ENCODE measurements at places on chromosomes 16 and 17.

DNA sequence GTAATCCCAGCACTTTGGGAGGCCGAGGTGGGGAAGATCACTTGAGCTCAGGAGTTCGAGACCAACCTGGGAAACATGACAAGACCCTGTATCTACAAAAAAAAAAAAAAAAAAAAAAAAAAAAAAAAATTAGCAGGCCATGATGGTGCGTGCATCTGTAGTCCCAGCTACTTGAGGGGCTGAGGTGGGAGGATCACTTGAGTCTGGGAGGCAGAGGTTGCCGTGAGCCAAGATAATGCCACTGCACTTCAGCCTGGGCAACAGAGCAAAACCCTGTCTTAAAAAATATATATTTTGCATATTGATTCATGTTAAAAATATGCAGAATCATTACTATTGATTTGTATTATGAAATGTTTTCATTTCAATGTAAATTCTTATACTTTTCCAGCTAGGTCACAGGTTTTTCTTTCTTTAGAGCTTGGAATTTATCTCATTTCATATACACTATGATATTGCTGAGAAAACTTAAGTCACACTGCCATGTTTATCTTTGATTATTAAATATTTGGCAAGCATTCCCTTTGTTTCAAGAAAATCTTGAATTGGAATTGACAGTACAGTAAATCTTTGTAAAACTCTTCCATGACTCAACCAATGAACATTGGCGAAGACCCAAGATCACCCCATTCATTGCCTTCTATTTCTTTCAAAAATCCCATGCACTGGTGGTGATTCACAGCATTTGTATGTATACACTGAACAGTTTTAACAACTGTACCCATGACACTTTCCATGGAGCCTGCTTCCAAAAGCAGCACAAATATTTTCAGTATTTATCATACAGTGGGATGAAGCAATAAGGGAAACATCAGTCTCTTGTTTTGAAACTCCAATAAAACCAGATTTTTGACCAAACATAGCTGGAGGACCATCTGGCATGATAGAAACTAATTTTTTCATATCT lies 83.5 kb upstream of the TNRC6A start:
- no peak for DNase-seq

- DNase-seq = no peak
Observed at GRCh38 chr17:51992864-51993416, 165.6 kb downstream of the CA10 start.

- no peak for DNase-seq
Observed at GRCh38 chr16:81465375-81465943, 20.9 kb downstream of the CMIP start.

GRCh38 chr17:48470388-48471034 lies 40.5 kb upstream of the SKAP1 start:
- no peak for DNase-seq
